ENCODE measurements at places on chromosomes 7 and 10. TPM values are rescaled to one million over a fixed set of nuclear protein-coding genes. Genes with fewer than 3 reads are reported as not detected.

ATOH7 gene
- total RNA-seq, result not detected

DNA sequence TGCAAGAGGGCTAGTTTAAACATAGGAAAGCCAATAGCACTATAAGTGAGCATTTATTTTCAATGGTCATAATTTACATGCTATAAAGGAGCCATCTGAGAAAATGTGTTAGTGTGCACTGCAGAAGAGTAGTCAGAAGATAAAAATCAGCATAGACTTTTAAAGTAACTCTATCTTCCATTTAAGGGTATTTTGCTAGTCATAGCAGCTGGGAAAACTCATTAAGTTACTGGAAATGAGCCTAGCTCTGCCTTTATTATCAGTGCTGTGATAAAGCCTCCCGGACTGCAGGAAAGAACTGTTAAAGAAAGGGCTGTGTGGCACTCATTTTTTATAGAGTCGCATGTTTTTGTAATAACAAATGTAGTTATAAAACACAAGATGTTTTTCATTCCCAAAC is 825.8 kb upstream of the POM121L12 start:
- DNase-seq, result no peak

GRCh38 chr7:143287339-143287934 is 714 bp upstream of the CASP2 start:
- DNase-seq, result no peak

DNA sequence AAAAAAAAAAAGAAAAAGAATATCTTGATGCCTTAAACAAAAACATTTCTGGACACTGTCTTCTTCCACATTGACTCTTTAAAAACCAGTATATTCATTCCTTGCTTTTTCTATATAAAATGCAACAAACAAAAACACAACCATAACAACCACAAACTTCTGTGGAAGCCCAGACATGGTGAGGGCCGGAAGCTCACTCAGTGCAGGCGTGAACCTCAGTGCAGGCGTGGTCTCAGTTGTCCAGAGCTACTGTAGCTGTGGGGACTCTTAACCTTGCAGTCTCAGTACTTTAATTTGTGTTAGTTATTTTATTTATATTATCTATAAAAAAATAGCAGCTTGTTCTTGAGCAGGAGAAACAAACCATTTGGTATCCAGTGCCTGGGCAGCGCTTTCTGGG is 131.8 kb downstream of the DOCK1 start:
- DNase-seq, result no peak

DNA sequence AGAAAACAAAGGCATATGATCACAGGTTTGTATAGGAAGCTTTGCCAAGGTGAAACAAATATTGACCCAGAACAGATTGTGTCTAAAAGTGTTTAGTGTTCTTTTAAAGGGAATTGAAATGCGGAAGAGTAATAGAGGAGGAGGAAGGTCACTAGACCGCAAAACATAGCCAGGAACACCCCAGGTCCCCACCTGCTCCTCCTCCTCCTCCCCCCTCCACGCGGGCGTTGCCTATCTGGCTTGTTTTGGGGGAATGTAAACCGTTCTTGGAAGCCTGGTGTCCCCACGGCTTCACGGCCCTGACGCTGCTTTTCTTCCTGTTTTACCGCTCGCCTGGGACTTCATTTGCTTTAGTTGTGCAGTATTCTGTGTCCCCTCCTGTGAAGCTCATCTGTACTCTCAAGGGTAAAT is 81.0 kb upstream of the PFKP start:
- no peak for DNase-seq
